ENCODE measurements at places on chromosomes 7 and 10.

DNA sequence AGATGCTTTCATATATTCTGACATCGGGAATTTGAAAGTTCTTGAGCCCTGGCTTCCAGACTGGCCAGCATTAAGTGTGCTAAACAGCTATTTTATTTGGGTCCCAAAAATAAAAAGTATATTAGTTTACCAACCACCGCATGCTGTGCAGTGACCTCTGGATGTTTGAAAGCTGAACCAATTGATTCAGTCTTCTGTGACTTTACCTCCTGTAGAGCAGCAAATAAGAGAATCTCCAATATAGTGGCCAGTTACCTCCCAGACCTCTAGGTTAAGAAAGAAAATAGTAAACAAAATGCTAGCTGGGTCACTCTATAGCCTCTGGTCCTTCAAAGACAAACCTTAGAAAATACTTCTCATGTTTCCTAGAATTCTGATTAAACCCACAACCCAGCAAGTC lies 424.6 kb upstream of the NFE2L3 start:
- no peak for DNase-seq

DNA sequence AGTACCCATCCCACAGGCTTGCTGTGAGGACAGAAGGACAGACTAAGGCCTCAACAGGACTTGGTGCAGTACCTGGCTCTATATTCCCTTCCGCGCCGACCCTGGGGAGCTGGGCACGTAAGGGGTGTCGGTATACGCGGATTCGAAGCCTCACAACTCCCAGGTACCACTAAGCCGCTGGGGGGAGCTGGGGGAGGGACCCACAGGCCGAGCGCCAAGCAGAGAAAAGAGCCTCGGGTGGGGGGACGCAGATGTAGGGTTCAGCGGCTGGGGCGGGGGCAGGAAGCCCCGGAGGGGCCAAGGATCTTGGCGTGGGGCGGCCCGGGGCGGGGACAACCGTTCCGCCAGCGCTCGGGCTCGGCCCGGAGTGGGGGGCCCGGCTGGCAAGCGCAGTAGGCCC lies 126.4 kb upstream of the ZNF746 start:
- DNase-seq, result peak; percentile 29

- no peak for DNase-seq
Measured at GRCh38 chr10:4373612-4374011, 452.4 kb upstream of the AKR1E2 start.

- no peak for DNase-seq
Measured at GRCh38 chr10:132834311-132834761, 48.4 kb upstream of the NKX6-2 start.

GRCh38 chr7:30974605-30975255 lies 11.0 kb downstream of the GHRHR start:
- DNase-seq, result no peak

DNA sequence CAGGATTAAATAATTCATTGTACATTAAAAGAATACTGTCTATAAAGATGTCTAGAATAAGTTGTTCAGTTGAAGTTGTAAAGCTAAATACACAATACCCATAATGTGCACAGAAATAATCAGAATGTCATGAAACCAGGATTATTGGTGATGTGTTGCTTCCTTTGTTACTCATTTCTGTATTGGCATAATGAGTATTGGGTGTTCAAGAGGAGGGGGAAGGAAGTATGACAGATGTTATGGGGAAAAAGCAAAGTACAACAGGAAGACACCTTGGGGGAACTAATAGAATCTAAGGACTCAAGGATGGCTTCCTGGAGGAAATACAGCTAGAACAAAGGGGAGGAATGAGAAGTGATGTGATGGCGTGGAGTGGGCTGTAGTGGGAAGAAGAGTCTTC lies 15.0 kb downstream of the ANKRD1 start:
- no peak for DNase-seq
